Chondrocyte (in vitro differentiated cells): ENCODE measurements at places on chromosomes 13 and 19. TPM values are rescaled to one million over a fixed set of nuclear protein-coding genes. Genes with fewer than 3 reads are reported as not detected.

Gene DHDH
- total RNA-seq: not detected in 3 replicates

Gene LILRB3
- total RNA-seq: not detected in 3 replicates

Gene OVOL3
- total RNA-seq: not detected in 3 replicates

- no peak for DNase-seq
- no peak overlapping the region for H3K27ac ChIP-seq
- no peak overlapping the region for H3K4me3 ChIP-seq
- no peaks in the 10 kb centered on the region for H3K4me1 ChIP-seq
Observed at GRCh38 chr13:36261011-36261410, 36.6 kb downstream of the CCDC169 start.

DNA sequence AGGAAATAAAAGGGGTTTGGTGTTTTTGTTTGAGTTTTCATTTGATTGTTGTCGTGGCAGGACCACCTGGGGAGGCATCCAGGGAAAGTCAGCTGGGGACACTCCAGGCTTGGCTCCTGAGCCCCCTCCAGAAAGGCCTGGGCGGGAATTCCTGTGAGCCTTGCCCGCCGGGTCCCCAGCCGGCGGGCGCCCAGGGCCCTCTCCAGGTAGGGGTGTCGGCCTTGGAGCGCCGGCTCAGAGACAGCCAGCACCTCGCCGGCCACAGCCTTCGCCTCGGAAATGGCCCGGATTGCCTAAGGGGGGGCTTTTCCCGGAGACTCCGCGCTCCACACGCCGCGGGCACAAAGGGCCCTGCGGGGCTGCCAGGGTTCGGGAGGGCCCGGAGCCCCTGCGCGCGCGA is 125.0 kb downstream of the TNFRSF19 start:
- H3K27ac ChIP-seq: no peak overlapping the region
- no peaks in the 10 kb centered on the region for H3K36me3 ChIP-seq
- H3K4me1 ChIP-seq: peaks cover 14% of the 10 kb centered on the region
- peaks cover 2% of the 10 kb centered on the region for H3K27me3 ChIP-seq
- no peak for DNase-seq
- no peak overlapping the region for H3K4me3 ChIP-seq

- H3K27me3 ChIP-seq: no peaks in the 10 kb centered on the region
- H3K36me3 ChIP-seq: no peaks in the 10 kb centered on the region
- H3K4me3 ChIP-seq: no peak overlapping the region
- H3K27ac ChIP-seq: no peak overlapping the region
- no peak for DNase-seq
Observed at GRCh38 chr13:57815600-57815999, 184.1 kb downstream of the PCDH17 start.

- H3K36me3 ChIP-seq: peaks cover 64% of the 10 kb centered on the region
- DNase-seq: no peak
- H3K4me3 ChIP-seq: no peak overlapping the region
- H3K27me3 ChIP-seq: no peaks in the 10 kb centered on the region
Observed at GRCh38 chr19:27735314-27735713, 1477.6 kb downstream of the UQCRFS1 start.

DNA sequence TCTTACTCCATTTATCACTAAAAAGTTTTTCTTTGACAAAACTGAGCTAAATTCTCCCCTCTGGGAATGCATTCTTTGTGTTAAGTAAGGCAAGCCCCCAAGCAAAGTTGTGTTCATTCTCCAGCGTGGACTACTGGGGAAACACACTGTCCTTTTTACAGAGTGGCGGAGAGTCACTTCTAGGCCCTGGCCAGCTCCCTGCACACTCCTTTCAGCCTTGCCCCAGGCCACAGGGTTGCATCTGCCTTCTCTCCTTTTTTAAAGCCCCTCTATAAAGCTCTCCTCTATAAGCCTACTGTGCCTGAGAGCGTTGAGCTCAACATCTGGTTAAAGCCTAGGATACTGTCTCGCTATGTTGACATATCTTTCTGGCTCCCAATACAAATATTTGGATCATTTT is 803.4 kb downstream of the PCDH17 start:
- no peak overlapping the region for H3K4me3 ChIP-seq
- H3K36me3 ChIP-seq: no peaks in the 10 kb centered on the region
- no peak for DNase-seq
- no peak overlapping the region for H3K27ac ChIP-seq
- H3K27me3 ChIP-seq: no peaks in the 10 kb centered on the region
- no peaks in the 10 kb centered on the region for H3K4me1 ChIP-seq
